Mammary epithelial cell (primary cell): ENCODE measurements at places on chromosomes 1 and 21. TPM values are rescaled to one million over a fixed set of nuclear protein-coding genes. Genes with fewer than 3 reads are reported as not detected.

Gene CCDC27
- polyA plus RNA-seq = not detected

Gene UTP11
- 27.0 TPM for polyA plus RNA-seq

- DNase-seq = no peak
These were observed 13.4 kb downstream of the THEMIS2 start for GRCh38 chr1:27885621-27886352.

Gene ESPN
- polyA plus RNA-seq = 0.27 TPM

Gene CDC20
- polyA plus RNA-seq = 215 TPM

- DNase-seq = no peak
These were observed 143.9 kb upstream of the DNAH14 start for GRCh38 chr1:224785622-224786021.

DNA sequence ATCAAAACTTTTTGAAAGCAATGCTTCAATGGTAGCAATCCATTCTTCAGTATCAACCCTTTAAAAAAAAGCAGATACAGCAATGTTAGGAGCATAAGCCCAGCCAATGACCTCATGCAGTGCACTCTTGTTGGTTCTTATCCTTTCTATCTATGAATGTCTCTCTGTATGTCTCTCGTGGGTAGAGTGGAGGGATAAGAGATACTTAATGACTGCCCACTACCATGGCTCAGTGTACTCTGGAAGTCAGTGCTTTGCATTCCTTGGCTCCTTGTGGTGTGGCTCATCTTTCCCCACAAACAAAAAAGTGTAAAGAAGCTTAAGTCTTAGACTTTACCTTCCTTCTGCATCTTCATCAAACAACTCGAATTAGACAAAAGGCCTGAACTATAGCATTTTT lies 50.3 kb downstream of the PCSK9 start:
- no peak for DNase-seq

DNA sequence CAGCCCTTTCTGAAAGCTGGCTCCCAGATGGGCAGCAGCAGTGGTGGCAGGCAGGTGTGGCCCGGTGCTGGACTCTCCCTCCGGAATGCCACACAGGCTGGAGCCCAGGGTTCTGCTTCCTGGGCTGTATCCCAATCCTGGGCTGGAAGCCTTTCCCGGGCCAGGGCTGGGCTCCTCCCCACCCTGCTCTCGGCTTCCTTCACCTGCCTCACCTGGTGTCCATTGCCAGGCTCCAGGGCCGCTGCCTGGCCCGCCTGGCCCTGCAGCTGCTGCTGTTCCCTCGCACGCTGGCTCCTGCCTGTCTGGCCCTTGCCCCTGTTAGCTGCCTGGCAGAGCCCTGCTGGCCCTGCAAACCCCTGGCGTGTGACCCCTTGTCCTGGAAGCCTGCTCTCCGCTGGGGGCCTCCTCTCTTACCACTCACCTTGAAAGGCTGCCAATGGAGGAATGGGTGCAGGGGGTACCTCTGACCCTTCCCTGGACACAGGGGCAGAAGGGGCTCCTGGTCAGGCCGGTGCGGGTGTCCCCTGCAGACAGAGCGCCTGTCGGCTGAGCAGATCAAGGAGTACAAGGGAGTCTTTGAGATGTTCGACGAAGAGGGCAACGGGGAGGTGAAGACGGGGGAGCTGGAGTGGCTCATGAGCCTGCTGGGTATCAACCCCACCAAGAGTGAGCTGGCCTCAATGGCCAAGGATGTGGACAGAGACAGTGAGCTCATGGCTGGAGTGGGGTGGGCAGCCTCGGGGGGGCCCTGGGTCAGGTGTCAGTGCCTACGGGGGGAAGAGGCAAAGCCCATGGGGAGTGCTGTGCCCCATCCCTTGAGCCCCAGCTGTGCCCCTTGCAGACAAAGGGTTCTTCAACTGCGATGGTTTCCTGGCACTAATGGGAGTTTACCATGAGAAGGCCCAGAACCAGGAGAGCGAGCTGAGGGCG lies 1.1 kb downstream of the CALML6 start:
- no peak for DNase-seq

Gene CACNA1S
- not detected for polyA plus RNA-seq

Gene COL24A1
- polyA plus RNA-seq = not detected

DNA sequence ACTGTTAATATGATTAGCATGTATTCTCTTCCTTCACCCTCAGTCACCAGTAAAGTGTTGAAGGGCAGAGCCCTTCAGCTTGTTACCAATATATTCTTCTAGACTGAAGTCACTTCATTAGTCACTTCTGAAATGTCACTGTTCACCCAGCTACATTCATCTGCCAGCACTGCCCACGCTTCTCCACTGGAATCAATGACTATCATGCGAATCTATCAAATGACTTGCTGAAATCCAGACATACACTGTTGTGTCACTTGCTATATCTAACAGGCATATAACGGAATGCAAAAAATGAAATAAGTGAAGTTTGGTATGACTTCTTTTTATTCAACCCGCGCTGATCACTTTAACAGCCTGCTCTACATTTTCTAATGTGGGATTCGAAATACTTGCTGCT lies 16.1 kb downstream of the FH start:
- no peak for DNase-seq

Gene CD58
- polyA plus RNA-seq = 25.8 TPM

Gene DCDC2B
- not detected for polyA plus RNA-seq

- DNase-seq = no peak
These were observed 36.9 kb upstream of the FNBP1L start for GRCh38 chr1:93411000-93411399.

Gene TIE1
- not detected for polyA plus RNA-seq

Gene S100A14
- polyA plus RNA-seq = 1,954 TPM

DNA sequence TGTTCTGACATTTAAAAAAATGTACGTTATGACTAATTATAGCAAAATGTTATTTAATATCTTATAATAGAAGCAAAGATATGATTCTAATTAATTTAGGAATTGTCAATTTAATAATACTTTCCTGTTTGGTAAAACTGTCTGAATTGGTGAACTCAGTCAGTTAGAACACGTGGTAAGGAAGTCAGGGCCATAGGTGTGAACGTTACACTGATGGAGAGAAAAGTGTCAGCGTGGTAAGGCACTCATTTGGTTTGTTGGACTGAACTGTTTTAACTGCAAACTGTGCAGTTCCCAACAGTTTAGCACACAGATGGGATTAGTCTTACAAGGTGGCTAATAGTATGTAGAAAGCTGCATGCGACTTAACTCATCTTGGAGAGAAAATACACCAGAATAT lies 102.9 kb downstream of the EPB41 start:
- DNase-seq = no peak

- no peak for DNase-seq
These were observed 48.3 kb downstream of the GNB1 start for GRCh38 chr1:1842360-1843146.

Gene TRPM2
- polyA plus RNA-seq = 16.6 TPM

Gene BRDT
- not detected for polyA plus RNA-seq

Gene TCHHL1
- polyA plus RNA-seq = not detected

GRCh38 chr1:43304314-43304681 lies 3.5 kb downstream of the TIE1 start:
- no peak for DNase-seq

GRCh38 chr1:183301239-183301638 lies 115.2 kb downstream of the LAMC2 start:
- no peak for DNase-seq

Gene GPR37L1
- polyA plus RNA-seq = 0.02 TPM

GRCh38 chr1:38558055-38558454 lies 301.5 kb downstream of the RRAGC start:
- DNase-seq = no peak

Gene GSTM5
- polyA plus RNA-seq = not detected

Gene TMPRSS3
- not detected for polyA plus RNA-seq

GRCh38 chr1:150092180-150092791 lies 24.7 kb downstream of the VPS45 start:
- DNase-seq = no peak

DNA sequence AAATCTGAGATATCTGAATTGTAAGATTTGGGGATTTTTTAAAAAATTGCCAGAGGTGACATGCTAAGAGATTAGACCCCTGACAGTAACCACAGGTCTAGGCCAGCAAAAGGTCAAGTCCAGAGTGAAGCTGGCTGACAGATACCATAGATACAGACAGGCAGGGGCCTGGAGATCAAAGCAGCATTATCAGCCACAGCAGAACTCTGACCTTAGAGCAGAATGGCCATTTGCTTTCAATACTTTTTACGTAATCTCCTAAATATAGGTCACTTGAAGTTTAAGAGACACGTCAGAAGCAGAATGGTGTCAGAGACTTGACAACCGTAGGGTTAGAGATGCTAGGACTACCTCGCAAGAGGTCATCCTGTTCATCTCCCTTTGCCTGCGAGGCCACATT lies 40.8 kb upstream of the RXRG start:
- DNase-seq = no peak

- DNase-seq = peak; percentile 88
These were observed 1.6 kb upstream of the CTSK start for GRCh38 chr1:150809651-150810050.
